Activated CD4-positive, CD25-positive, alpha-beta regulatory T cell treated with anti-CD3 and anti-CD28 coated beads, Interleukin-2, amount 50 U/mL, for 16 hours (primary cell): ENCODE measurements at places on chromosomes 12 and 14.

GRCh38 chr12:126706300-126706699 is 1560.7 kb upstream of the TMEM132C start:
- DNase-seq = no peak

- DNase-seq = no peak
These were observed 1013.8 kb downstream of the DIO2 start for GRCh38 chr14:79197516-79197915.

- no peak for DNase-seq
These were observed 1102.2 kb downstream of the TRHDE start for GRCh38 chr12:73374360-73374759.

- no peak for DNase-seq
These were observed 1.5 kb upstream of the PCK2 start for GRCh38 chr14:24092505-24093206.

- no peak for DNase-seq
These were observed 45.9 kb downstream of the SLC25A47 start for GRCh38 chr14:100369019-100369418.

- DNase-seq = no peak
These were observed 276.2 kb downstream of the EMP1 start for GRCh38 chr12:13472690-13473089.

- DNase-seq = no peak
These were observed 840.3 kb downstream of the DIO2 start for GRCh38 chr14:79370969-79371368.

GRCh38 chr14:67644428-67644827 is 24.7 kb downstream of the ARG2 start:
- DNase-seq = no peak

DNA sequence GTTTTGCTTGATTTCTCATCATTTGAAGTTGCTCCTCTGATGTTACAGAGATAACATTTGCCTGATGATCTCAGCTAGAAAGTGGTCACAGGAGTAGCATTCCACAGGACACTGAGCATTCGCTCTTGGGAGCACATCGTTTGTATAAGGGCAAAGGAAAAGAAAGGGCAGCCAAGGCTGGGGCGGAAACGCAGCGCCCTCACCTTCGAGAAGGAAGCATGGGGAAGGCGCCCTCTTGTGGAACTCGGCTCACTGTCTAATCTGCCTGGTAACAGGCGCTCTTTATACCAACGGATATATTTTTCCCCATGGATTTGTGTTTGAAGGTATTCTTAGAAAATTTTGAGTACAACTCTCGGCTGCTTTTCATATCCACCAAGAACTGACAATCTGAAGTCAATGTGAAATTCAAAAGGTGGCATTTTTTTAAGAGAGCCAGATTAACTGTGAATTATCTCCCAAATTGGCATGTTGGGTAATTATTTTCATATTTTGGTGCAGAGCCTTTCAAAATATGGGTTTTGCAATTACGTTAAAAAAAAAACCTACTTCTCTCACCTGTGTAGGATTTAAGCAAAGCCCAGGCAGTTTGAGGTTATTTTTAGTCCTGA is 172.7 kb downstream of the CAND1 start:
- DNase-seq = peak; percentile 40

- no peak for DNase-seq
These were observed 6.4 kb upstream of the HMGA2 start for GRCh38 chr12:65817866-65818265.

DNA sequence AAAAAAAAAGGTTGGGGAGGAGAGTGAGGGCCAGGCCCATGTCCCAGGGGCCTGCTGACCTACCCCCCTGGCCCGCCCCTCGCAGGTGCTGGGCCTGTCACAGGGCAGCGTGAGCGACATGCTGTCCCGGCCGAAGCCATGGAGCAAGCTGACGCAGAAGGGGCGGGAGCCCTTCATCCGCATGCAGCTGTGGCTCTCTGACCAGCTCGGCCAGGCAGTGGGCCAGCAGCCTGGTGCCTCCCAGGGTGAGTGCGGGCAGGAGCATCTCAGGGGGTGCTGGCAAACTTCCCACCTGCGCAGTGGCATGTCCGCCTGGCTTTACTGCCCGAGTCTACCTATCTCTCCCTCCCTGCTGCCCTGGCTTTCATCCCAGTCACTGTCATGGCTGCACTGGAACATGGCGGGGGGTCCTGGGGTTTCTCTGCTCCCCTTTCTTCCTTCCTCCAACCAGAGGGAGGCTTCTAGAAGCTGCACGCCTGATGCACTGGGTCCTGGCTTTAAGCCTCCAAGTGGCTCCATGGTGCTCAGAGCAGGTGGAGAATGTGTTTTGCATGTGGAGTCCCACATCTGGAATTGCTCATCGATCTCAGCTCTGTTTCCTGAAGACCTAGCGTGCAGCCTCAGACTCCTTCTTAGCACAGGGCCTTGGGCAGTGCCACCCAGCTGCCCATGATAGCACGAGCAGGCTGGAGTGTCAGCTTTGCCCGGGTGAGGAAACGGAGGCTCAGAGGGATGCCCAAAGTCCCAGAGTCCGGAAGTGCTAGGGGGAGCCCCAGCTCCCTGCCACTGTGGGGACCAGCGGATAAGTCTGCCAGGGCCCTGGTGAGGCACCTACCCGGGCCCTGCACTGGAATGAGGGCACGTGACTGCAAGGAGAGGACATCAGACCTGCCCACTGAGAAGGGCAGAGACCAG is 46.3 kb downstream of the PHETA1 start:
- DNase-seq = no peak

GRCh38 chr12:110270125-110270962 is 10.7 kb upstream of the ATP2A2 start:
- DNase-seq = no peak

DNA sequence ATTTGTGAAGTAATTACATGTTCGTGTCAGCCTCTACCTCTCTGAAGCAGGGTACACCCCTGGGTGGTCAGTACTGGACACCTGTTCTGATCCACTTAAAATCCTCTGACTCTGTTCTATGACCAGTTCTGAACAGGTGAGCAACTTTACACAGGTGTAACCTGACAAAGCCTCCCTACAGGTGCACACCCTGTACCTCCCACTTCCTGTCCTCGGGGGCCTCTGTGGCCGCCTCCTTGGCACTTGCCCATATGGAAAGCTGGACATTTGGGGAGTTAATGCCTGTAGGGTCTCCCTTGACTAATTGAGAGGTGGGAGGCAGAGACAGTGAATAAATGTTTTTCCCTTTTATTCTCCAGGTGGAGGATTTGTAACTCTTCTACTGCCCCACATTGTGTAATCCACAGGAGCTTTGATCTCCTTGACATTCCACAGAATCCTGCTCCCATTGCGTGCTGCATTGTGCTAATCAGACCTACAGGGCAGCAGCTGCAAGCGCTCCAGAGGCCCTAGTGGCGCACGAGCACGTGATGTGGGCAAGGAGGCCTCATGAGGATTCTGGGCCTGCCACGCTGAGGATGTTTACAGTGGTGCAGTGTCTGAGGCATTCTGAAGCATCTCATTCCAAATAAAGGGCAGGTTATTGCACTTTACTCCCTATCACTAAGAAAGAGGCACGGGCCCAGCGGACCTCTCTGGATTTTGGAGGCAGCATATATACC is 45.8 kb upstream of the BATF start:
- DNase-seq = no peak

GRCh38 chr14:79820866-79821535 is 390.3 kb downstream of the DIO2 start:
- DNase-seq = no peak

DNA sequence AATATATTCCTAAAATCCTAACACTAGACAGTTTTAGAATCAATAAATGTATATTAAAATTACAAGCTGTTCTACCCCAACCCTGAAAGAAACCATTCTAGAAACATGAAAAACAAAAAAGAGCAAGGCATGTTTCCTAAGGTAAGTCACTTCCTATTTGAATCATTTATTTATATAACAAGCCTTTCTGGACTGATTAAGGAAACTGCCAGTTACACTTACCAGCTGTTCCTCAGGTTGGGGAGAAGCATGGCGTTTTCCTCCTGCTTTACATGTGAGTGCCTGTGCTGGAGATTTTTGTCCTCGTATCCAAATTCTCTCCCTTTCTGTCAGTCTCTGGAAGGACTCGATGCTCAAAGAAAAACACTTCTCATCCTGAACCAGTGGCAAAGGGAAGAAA is 183.3 kb downstream of the EFCAB11 start:
- DNase-seq = no peak

DNA sequence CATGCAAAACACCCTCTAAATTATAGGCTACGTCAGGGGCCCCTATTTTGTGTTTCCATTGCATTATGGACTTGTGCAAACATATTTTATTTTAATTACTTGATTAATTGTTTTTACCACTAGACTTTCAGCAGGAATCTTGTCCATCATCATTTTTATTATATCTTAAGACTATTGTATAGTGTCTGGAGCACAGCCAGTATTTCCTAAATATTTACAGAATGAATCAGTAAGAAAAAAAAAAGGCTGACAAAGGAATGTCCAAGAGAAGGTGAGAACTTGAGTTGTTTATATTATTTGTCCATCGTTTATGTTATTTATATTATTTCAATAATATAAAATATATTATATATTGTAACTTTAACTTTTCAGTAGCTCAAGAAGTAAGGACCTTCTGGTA is 664.7 kb downstream of the SLC6A15 start:
- no peak for DNase-seq

GRCh38 chr12:82832096-82832495 is 145.4 kb downstream of the TMTC2 start:
- DNase-seq = no peak

GRCh38 chr14:96017882-96018281 is 21.3 kb upstream of the C14orf132 start:
- DNase-seq = no peak

- DNase-seq = no peak
These were observed 653 bp downstream of the PA2G4 start for GRCh38 chr12:56104815-56105608.

DNA sequence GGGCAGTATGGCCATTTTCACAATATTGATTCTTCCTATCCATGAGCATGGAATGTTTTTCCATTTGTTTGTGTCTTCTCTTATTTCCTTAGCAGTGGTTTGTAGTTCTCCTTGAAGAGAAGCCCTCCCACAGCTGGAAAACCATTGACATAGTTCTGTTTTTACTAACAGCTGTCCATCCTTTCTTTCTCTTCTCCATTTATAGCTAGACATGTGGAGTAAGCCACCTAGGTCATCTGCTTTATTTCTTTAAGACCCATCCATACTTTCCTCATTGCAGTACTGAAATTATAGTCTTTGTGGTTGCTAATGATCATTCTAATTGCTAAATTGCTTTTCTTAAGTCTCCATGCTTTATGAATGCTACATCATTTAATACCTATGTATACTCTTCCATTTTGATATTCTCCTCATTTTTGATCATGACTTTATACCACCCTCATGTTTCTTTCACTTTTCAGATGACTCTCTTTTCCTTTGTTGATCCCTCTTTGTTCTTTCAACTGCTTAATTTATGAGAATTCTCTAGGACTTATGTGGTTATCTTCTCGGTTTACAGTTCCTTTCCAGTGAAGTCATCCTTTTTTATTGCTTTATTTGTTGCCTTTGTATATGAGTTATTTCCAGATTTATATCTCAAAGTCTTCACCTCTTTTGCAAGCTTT is 114.2 kb downstream of the PCNX1 start:
- DNase-seq = no peak

- DNase-seq = no peak
These were observed 41.9 kb downstream of the SLC16A7 start for GRCh38 chr12:59637692-59638070.

DNA sequence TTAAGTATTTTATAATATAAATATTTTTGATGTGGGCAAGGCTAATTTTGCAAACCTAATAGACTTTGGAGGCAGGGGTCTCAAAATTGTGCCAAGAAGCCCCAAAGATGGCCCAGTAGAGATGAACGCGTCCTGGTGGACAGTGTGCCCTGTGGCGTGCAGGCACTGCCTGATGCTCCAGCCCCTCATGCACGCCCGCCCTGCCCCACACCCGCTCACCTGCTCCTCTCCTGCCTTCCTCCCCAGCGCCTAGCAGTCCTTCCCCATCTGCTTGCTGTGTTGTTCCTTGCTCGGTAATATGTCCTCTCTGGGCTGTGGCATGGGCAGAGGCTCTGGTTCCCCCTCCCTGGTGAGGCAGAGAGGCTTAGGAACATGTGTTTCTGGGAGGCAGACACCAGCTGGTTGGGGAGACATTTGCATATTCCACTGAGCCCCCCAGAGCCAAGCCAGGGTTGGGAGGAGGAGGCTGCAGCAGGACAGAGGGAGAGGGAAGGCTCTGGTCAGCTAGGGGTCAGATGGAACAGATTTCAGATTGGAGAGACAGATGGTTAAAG is 46.8 kb upstream of the GPATCH2L start:
- DNase-seq = no peak

GRCh38 chr12:28378736-28379135 is 188.5 kb downstream of the CCDC91 start:
- DNase-seq = no peak

DNA sequence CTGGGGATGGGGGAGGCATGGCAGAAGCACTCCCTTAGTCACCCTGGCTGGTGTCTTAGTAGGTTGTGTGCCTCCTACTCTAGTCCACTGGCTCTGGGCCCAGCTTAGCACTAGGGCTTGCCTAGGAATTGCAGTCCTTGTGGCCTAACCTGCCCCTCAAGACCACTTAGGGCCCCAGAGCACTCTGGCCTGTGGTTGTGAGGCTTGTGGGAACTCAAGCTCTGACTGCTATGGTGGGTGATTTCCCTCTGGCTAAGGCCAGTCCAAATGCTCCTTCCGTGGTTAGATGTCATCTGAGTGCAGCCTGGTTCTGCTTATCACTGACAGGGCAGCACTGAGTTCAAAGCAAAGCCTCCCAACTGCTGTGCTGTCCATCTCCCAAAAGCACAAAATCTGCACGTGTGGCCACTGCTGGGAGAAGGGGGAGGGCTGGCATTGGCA is 20.2 kb downstream of the FGD4 start:
- DNase-seq = no peak

- no peak for DNase-seq
These were observed 126.4 kb downstream of the DUSP6 start for GRCh38 chr12:89225808-89226411.

DNA sequence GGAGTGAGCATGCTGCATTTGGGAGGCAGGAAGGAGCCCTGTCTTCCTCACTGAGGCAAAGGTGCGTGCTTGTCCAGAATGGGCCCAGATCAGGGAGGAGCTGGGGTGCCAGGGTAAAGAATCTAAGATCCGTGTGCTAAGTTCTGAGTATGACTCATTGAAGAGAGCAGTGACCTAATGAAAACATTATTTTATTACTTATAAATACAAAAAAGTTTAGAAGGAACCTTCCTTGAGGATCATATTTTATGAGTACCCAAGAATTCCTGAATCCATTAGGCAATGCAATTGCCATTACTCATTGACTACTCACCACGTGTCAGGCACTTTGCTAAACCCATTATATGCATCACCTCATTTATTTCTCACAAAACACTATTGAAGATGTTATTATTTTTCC is 264.7 kb downstream of the EGLN3 start:
- no peak for DNase-seq
